ENCODE measurements at places on chromosomes 2 and 18.

GRCh38 chr2:207873794-207874193 is 104.1 kb upstream of the FZD5 start:
- DNase-seq: no peak

- no peak for DNase-seq
Observed at GRCh38 chr2:181312515-181312927, 144.7 kb upstream of the ITGA4 start.

DNA sequence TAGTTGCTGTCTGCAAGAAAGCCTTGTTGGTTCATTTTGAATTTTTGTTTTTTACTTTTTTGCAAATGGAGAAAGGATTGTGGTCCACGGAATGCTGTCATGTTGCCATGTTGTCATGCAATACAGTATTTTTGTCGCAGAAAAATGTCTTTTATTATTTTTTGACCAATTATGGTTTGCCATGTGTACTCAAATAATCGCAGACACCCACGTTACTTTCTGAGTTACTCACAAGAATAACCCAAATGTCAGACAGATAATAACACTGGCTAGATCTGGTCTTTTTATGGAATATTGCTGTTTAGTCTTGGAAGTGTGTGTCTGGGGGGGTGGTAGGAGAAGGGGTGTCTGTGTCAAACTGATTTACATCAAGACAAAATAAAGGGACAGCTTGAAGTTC is 188.9 kb downstream of the LTBP1 start:
- no peak for DNase-seq

DNA sequence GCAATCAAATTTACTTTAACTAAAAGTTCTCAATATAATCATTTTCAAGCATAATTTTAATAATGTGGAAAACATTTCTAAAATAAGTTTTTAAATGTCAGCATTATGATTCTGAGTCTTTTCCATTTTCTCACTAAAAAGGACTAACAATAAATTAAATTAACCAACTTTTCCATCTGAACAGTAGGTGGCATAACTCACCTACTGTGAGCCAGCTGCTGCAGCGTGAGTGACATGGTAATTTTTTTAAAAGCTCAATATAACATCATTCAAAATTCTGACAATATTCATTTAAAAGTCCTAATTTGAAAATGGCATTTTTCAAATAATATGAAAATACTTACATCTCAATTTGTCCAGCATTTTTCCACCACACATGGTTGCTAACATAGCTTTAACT is 66.5 kb downstream of the DTNB start:
- DNase-seq: no peak

DNA sequence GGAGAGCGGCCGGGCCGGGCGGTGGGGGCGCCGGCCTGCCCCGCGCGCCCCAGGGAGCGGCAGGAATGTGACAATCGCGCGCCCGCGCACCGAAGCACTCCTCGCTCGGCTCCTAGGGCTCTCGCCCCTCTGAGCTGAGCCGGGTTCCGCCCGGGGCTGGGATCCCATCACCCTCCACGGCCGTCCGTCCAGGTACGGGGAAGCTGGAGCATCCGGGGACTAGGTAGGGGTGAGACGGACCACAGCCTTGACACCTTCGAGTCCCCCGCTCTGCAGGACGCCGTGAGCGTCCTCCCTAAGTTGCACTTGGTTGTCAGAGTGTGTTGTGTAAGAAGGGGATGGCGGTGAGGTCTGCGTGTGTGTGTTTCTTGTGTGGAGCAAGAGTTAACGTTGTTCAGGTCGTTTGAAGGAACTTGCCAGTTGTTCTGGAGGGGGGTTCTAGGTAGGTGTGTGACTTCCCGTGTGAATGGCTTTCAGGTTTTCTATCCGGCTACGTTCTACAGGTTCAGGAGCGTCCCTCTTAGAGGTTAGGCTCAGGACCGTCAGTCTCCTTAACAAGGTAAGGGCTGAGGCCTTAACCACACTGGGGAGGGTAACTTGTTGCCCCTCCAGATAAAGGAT is 393 bp downstream of the IL1R1 start:
- DNase-seq: no peak

GRCh38 chr18:76130845-76131244 is 364.2 kb downstream of the ZNF516 start:
- DNase-seq: no peak

DNA sequence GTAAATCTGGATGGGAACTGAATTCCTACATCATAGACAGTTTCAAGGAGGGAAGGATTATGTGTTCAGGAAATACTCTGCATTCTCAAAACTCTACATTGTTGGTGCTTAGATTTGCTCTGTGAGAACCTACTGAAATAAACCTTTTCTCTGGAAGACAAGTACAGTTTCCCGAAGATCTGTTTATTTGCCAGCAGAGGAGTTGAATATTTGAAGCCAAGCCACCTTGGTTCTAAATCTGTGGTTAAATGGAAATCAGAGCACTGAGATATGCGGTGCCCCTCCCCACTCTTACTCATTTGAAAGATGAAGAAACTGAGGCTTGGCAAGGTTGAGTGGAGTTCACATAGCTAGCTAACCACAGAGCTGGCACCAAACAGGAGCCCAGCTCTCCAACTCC is 146.3 kb upstream of the CTAGE1 start:
- no peak for DNase-seq

DNA sequence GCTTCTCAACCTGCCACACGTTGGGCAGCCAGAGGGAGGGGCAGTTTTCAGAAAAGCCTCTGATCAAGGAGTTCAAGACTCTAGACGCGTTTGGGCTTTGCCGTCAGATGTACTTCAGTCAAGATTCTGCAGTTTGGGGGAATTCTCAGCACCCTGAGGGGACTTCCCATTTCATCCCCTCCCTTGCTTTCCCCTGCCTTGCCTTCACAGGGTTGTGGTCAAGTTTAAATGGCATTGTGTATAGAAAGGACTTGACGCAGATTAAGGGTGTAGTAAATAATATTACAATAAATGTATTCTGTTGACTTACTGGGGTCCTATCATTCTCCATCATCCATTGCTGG is 198.3 kb upstream of the NABP1 start:
- DNase-seq: no peak

DNA sequence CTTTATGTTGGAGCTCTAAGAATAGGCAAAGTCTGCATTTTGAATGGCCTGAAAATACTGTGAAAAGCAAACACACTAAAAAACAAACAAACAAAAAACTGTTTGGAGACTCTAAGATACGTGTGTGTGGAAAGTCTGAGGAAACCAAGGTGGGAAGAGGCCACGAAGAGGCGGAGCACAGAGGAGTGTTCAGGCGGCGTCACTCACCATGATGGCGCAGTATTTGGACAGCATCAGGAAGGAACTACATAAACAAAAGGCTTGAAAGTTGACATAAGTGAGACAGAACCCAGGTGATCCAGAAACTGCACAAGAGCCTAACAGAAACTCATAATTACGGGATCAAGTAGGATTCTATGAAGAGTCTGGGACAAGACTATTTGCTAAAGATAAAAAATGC is 50.8 kb upstream of the SOS1 start:
- no peak for DNase-seq
